ENCODE measurements at places on chromosomes 2 and 18.

GRCh38 chr18:58156516-58156915, 112.5 kb downstream of the NEDD4L start:
- no peak for DNase-seq

DNA sequence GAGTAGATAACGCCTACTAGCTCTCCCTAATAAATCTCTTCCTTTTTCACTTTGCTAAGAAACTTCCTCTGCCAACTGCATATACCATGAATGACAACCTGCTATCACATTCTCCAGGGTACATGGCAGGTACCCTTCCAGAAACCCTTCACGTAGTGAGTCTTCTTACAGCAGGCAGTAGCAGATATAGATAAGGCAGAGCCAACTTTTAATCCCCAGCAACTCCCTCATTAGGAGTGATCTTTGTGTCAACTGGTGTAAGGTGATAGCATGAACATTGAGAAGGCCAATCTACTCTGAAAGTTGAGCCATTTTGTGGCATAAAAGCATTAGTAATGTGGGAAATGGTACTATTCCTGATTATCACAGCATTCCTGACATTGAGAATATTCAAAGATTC, 5.7 kb upstream of the STK17B start:
- no peak for DNase-seq

GRCh38 chr2:234839285-234839684, 112.5 kb upstream of the SH3BP4 start:
- no peak for DNase-seq

DNA sequence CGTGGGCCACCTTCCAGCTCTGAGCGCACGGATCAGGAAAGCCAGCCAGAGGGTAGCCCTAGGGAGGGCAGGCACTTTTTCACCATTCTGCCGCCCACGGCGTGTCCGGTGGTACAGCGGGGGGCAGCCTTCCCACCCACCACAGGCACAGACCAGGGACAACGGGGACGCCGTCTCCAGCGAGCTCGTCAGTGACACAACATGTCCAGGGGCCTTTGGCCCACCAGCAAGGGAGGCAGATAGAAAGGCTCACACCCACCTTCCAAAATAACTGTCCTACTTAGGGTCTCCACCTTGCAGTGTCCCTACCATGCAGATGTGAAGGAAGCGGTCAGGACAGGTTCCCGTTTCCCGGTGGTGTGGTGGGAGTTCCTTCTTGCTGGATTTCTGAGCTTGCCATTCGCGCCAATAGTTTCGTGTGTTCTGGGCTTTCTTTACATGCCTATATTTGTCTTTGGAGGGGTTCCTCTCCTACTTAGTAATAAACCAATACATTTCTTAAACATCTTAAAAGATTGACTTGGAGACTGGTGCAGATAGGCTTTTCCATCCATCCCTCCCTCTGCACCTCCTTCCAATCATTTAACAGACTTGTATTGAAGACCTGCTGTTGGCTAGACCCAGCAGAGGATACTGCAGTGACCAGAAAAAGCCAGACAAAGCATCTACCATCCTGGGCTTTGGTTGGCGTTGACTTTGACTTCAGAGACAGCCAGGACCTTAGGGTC, 872 bp downstream of the ASB1 start:
- DNase-seq: no peak

DNA sequence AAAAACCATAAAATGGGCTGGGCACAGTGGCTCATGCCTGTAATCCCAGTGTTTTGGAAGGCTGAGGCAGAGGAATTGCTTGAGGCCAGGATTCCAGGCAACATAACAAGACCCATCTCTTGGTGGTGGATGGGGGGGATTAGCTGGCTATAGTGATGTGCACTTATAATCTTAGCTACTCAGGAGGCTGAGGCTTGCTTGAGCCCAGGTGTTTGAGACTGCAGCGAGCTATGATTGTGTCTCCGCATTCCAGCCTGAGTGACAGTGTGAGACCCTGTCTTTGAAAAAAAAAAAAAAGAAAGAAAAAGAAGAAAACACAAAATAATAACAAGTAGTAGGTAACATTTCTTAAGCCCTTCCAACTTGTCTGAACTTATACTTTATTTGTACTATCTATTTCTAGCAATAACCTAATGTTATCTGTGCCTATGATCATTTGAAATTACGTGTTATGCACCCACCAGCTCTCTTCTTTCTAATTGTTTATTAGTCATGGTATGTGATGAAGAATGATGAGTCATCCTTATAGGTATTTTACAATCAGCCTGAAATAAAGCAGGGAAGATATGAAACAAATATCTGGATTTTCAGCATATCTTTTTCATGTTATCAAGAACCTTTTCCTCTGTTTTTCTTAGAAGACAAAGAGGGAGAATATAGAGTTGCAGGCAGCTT, 129.3 kb upstream of the UNC80 start:
- no peak for DNase-seq

DNA sequence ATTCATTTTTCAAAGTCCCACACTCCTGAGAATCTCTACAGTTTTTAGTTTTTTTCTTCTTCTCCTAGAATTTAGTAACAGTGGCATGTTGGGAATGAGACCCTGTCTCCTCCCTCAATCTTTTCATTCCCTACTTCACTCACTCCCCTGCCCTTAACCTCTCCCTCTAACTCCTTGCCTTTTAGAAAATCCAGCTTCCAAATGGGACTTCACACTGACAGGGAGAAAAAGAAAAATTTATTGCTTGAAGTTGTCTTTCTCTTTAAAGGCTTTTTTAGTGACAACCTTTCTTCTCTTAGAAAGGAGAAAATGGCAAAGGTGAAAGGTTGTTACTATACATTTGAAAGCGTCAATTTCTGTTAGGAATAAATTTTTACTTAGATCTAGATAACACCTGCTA, 359.2 kb downstream of the CDH7 start:
- no peak for DNase-seq

DNA sequence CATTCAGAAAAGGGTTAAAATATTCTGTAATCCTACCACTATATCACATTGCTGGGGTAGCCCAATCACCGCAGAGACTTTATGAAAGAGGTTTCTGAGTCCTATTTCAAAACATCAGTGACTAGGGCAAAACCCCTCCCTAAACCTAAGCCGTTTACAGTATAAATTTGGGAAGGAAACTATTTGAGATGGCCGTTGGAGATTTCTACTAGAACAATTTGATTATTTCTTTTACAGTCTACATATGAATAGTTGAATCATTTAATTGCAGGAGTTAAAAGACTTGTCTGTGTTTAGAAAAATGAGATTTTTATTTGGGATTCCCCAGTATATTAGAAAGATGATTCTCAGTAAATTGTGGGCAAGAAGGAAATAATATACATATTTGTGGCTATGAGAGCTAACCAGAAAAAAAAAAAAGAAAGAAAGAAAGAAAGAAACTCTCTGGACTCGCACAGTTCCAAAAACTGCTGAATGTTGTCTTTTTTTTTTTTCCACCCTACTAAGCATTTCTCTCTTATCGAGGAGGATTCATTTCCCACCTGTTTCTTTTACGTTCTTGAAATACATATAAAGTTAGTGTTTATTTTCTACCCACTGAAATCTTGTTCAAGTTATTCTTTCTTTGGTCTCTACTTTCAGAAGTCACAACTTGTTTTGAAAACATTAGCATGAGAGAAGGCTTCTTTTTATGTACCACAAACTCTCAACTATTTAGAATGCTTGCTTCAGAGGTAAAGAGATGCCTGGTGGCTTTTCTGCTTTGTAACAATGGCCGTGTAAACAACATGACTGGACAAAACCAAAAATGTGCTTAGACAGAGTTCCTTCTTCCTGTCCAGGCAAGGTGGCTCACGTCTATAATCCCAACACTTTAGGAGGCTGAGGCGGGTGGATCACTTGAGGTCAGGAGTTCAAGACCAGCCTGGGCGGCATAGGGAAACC, 65.9 kb downstream of the BCL2 start:
- no peak for DNase-seq

DNA sequence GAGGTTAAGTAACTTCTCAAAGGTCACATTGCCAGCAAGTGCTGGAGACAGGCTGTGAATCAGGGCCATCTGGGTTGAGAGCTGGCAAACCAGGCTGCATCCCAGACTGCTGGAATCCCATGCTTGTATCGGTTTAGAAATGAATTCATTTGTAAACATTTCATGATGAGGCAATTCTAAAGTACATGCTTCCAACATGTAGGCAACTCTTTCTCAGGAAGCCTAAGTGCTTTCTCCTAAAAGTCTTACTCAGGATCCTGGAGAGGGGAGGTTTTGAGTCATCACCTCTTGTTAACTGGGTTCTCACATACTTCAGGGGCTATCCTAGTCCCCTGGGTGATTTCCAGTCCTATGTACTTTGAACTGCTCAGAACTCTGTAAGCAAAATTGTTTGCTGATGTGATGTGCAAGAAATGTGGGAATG, 416.5 kb downstream of the MEIS1 start:
- DNase-seq: no peak

DNA sequence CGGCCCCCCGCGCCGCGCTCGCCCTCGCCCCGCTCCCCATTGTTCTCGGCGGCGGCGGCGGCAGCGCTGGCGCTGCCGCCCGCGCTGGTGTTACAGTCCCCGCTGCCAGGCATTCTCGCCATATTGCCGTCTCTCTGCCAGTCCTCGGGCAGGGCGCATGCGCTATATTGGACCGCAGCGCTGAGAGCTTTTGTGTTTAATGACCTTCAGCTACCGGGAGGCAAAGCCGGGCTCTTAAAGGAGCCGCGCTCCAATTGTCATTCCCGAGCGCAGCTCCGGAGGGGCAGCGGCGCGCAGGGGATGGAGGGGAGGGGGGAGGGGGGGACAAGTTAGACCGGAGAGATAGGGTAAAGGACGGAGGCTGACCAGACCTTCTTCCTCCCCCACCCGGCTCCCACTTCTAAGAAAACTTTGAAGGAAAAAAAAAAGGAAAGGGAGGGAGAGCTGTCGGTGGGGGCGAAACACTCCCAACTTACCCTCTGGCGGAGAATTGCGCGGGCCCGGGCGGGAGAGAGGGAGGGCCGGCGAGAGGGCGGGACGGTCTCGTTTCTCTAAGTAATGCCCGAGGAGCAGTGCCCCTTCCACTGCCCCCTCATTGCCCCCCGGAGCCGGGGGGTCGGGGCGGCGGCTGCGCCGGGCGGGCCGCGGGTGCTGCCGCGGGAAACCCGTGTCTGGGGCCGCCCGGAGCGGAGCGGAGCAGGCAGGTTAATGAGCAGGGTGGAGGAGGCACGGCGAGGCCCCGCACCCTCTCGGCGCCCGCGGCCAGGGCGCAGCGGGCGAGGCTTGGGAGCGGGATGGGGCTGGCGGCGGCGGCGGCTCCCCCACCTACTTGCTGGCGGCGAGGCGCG, at the start of gene KCTD1:
Gene KCTD1, minus strand, starts transcription at position 139 of the 848 bp plus-strand sequence. Its CDS starts 17 bp downstream, at position 122.
- DNase-seq: peak; percentile 72

GRCh38 chr2:166424841-166425240, 49.1 kb upstream of the SCN9A start:
- DNase-seq: no peak

DNA sequence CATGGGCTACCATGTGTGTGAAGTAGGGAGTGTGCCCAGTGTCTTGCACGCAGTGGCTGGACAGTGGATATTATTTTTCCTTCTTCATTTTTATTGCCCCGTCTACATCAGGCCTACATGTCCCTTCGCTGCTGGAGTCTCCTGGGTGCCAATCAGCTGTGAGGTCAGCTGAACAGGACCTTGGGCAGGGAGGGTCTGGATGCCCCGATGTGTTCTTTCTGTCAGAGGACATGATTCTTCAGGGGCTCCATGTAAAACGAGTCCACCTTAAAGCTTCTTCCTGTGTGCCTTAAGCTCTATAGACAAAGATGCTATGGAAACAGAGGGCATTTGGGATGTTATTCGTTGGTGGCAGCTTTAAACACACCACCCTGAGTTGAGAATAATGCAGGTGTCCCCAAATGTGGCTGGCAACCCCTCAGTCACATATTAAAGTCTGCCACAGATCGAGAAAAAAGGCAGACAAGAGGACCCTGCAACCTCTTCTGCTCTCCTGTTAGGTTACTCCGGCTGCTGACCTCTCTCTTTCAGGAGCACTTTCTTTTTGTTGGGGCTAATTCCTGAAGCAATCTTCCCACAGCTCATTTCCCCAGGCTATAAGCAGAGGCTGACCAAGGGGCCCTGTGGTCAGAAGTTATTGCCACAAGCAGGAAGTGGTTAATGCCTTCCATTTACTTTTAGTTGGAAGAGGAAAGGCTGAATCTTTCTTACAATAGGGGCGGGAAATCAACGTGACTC, 20.0 kb downstream of the GREB1 start:
- DNase-seq: no peak

DNA sequence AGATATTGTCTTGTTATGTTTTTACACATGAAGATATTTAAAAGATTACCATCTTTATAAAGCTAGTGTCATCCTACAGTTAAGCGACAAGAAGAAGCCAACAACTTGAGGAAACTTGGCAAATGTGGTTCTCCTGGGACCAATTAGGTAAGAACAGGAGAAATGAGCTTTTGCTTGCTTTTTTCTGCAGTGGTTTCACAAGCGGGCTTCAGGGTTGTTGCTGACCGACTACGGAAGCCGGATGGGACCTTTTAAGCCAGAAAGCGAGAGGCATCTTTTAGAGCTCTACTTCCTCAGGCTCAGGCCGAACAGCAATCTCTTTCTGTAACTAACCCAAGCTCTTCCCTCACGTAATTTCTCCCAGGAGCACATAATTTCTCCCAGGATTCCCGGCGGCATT, 256.5 kb downstream of the CNTNAP5 start:
- DNase-seq: no peak

All from NCI-H2171 (cell line).